ENCODE measurements at places on chromosomes 2 and 18.
A peak's percentile ranks its signal among the peaks of the same experiment; 100 is the strongest.

DNA sequence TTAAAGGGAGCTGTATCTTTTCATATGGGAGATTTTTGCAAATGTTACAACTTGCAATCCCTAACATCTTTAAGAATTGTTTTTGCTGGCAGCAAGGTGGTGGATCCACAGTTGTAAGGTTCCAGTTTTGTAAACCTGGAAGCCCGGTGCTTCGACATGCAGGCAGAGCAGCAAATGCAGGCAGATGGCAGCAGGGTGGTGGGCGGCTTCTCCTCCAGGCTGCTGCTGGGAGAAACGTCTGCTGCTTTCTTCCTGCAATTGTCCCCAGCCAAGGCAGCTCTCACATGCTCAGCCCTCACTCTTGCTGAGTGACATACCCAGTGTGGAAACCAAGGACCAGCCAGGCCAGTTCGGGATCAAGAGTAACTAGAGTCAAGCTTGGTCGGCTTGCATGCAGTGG lies 166.0 kb downstream of the SEPTIN10 start:
- H3K27ac ChIP-seq = peak overlapping the region; percentile 25
- H3K27me3 ChIP-seq = no peaks in the 10 kb centered on the region
- H3K4me1 ChIP-seq = peaks cover 44% of the 10 kb centered on the region
- no peak for DNase-seq

GRCh38 chr2:28048341-28048740 lies 157.8 kb downstream of the BABAM2 start:
- no peaks in the 10 kb centered on the region for H3K36me3 ChIP-seq
- DNase-seq = no peak
- peaks cover 19% of the 10 kb centered on the region for H3K4me1 ChIP-seq
- H3K27me3 ChIP-seq = no peaks in the 10 kb centered on the region
- H3K27ac ChIP-seq = no peak overlapping the region
- no peak overlapping the region for H3K4me3 ChIP-seq

DNA sequence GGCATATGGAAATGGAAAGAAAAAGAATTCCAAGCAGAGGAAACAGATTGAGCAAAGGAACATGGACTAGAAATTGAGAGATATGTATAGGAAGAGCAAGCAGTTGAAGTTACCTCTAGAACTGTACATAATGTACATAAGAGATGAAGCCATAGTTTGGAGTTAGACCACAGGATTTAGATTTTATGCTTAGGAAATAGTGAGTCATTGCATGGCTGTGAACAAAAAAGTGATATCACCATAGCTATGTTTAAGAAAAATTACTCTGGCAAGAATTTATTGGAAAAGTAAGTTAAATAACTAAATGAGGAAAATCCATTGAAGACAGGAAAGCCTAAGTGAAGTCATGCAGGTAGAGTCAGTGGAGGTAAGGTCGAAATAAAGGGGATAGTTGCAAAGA lies 99.4 kb upstream of the GALNT5 start:
- H3K27ac ChIP-seq = no peak overlapping the region
- no peak overlapping the region for H3K4me3 ChIP-seq
- H3K36me3 ChIP-seq = no peaks in the 10 kb centered on the region
- DNase-seq = no peak
- no peaks in the 10 kb centered on the region for H3K27me3 ChIP-seq
- H3K4me1 ChIP-seq = no peaks in the 10 kb centered on the region

DNA sequence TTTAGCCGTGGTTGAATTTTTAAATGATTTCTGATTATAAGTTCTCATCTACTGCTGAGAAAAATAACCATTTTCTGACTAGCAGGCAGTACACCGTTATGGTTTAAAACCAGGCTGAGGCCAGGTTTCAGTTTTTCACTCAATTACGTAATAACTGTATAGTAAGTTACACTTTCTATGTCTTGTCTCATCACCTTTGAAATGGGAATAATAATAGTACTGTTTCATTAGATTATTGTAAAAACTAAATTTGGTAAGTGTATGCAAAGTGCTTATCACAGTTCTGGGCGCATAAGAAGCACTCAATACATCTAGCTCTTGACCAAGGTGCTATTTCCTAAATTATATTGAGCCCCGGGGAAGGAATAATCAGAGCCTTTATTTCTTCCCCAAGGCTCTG lies 76.8 kb downstream of the LIMS1 start:
- no peak overlapping the region for H3K27ac ChIP-seq
- DNase-seq = no peak
- H3K4me1 ChIP-seq = peaks cover 68% of the 10 kb centered on the region
- no peaks in the 10 kb centered on the region for H3K27me3 ChIP-seq
- no peaks in the 10 kb centered on the region for H3K36me3 ChIP-seq
- no peak overlapping the region for H3K4me3 ChIP-seq

GRCh38 chr2:149732730-149733290 lies 145.2 kb upstream of the MMADHC start:
- no peaks in the 10 kb centered on the region for H3K36me3 ChIP-seq
- no peak overlapping the region for H3K27ac ChIP-seq
- no peak for DNase-seq
- H3K4me1 ChIP-seq = peaks cover 4% of the 10 kb centered on the region
- H3K4me3 ChIP-seq = no peak overlapping the region
- no peaks in the 10 kb centered on the region for H3K27me3 ChIP-seq

- H3K4me3 ChIP-seq = no peak overlapping the region
- no peaks in the 10 kb centered on the region for H3K36me3 ChIP-seq
- no peak for DNase-seq
- H3K27ac ChIP-seq = peak overlapping the region; percentile 73
- H3K27me3 ChIP-seq = peaks cover 15% of the 10 kb centered on the region
Observed at GRCh38 chr18:48138660-48139430, 208.4 kb upstream of the SMAD2 start.
